ENCODE measurements at places on chromosomes 6 and 20.

- no peak for DNase-seq
These were observed 105.2 kb downstream of the UNC5CL start for GRCh38 chr6:40933864-40934263.

DNA sequence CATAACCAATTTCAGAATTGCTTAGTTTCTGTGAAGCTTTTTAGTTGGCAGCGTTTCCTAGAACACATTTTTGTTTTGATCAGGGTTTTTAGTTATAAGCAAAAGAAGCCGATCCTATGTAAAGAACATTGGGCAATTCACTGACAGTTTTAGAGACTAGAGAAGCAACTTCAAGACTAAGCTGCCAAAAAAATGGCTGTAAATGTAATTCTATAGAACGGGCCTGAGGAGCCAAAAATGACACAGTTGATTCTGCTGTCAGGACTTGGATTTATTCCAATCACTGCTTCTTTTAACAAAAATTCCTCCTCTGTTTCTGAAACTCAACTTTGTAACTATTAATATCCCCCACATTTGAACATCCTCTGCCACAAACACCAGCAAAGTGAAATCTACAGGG, 236.0 kb upstream of the EYS start:
- DNase-seq: no peak

DNA sequence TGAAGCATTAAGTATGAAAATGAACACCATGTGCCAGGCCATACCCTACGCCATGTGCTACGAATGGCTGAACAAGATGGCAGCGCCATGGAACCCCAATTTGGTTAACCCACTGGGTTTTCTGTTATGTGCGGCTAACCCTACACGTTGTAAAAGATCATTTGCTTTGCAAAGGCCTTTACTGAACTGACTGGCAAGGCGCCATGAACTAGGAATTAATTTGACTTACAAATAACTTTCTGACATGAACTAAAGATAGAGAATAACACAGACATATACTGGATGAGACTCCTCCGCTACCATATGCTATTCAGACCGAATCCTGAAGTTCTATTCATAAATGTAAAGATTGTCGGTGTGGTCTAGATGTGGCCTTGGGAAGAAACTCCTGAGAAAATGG, 3.9 kb downstream of the CNKSR3 start:
- no peak for DNase-seq

DNA sequence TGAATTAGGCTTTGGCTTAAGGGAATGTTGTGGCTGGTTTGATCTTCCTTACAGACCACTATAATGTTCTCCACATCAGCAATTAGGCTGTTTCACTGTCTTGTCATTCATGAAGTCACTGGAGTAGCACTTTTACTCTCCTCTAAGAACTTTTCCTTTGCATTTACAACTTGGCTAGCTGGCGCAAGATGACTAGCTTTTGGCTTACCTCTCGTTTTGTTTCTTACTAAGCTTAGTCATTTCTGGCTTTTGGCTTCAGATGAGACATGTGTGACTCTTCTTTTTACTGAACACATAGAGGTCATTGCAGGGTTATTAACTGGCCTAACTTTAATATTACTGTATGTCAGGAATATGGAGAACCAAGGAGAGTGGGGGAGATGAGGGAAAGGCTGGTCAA, 143.2 kb downstream of the PTCHD4 start:
- no peak for DNase-seq

- DNase-seq: no peak
These were observed 88.8 kb downstream of the THEMIS start for GRCh38 chr6:127811900-127812570.

DNA sequence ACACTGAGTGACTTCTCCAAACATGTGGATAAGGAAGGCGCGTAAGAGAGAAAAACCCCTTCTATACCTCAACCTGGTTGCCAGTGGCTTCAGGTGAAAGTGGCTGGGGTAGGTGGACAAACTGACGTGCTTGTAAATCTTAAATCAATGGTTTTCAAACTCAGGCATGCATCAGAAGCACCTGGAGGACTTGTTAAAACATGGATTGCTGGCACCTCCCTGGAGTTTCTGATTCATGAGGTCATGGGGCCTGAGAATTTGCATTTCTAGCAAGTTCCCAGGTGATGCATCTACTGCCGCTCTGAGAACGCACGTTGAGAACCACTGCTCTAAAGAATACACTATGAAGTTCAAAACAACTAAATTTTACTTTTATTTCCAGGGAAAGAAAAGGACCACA, 31.9 kb upstream of the TAB2 start:
- no peak for DNase-seq

DNA sequence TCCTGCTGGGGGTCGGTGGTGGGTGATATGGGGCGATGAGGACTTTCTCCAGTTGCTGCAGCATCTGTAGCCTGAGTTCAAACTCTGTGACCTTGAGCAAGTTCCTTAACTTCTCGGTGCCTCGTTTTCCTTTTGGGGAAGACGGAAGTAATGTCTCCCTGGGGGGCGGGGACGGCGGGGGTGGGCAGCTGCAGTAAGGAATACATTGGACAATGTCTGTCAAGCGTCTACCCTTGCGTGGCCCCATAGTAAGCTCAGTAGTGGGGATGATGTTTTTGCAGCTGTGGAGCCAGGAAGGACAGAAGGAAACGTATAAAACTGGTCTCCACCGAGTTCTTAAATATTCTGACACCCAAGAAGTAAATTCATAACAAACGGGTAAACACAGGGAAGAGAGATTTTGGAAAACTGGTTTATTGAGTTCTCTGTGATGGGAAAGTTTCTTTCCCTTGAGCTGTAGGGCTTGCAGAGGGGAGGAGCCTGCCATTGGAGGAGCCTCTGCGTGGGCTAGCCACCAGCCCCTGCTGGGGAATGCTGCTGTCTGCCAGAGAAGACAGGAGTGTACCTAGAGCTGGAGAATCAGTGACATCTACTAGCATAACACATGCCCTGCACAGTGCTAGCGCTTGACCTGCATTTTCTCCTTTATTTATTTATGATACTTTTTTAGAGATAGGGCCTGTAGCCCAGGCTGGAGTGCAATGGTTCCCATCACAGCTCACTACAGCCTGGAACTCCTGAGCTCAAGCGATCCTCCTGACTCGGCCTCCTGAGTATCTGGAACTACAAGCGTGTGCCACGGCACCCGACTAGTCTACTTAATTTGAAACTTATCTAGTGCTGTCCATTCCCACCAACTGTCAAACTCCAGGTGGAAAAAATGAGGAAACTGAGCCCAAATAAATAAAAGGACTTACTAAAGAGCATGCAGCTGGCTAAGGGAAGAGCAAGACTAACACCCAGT, 1.2 kb upstream of the ACSS1 start:
- no peak for DNase-seq

GRCh38 chr6:35185302-35185681, 28.5 kb upstream of the SCUBE3 start:
- peak; percentile 55 for DNase-seq

DNA sequence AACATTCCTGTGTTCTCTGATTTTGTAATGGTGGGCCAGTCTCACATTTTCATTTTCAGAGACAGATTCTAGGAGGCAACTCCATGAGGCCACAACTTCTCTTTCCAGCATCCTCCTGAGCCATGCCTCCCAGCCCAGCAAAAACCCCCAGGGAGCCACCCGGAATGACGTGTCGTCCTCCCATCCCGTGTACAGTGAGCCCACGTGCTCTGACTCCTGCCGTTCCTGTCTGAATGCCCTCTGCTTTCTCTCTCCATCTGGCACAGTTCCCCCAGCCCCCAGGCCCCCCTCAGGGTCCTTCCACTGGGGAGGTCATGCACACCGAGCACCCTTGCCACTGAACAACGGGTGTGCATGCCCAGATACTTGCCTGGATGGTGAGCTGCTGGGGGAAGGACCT, 38.0 kb downstream of the C20orf203 start:
- no peak for DNase-seq

- DNase-seq: no peak
These were observed 83.5 kb downstream of the FOXO3 start for GRCh38 chr6:108644252-108644651.

DNA sequence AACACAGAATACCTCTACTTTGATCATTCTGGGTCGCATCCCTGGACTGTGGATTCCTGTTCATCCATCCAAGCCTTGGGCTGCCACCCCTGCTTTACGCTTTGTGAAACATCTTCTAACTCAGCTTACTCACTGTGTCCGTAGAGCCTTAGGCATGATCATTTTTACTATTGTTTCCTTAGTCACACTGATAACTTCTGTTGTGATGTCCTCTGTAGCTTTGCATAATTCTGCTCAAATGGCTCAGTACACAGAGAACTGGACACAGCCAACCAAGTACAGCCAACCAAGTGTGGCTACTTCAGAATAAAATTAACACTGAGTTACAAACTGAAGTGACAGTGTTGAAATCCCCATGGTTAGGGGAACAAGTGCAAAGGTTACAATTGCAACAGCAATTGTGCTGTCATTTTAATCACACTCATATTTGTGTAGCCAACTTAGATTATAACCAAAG, 8.6 kb upstream of the FKBP1A start:
- DNase-seq: no peak

DNA sequence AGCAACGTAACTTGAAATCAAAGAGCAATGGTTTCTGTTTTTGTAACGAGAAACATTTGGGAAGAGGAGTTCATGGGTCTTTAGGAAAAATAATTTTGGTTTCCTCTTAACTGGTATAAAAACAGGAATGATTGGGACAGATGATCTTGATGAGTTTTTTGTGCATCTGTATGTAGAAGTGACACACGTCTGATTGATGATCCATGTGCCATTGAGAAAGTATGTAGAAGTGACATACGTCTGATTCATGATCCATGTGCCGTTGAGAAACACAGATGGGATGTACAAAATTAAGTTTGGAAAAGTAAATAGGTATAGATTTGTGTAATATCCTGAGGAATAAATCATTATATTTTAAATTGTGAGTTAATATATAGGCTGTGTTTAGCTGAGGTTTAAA, 2.1 kb downstream of the KIAA1586 start:
- no peak for DNase-seq

GRCh38 chr6:118913161-118913560, 19.2 kb downstream of the ASF1A start:
- no peak for DNase-seq

- no peak for DNase-seq
These were observed 828 bp downstream of the HCK start for GRCh38 chr20:32052778-32053362.

- peak; percentile 59 for DNase-seq
These were observed 32.1 kb upstream of the COL21A1 start for GRCh38 chr6:56279331-56280080.

DNA sequence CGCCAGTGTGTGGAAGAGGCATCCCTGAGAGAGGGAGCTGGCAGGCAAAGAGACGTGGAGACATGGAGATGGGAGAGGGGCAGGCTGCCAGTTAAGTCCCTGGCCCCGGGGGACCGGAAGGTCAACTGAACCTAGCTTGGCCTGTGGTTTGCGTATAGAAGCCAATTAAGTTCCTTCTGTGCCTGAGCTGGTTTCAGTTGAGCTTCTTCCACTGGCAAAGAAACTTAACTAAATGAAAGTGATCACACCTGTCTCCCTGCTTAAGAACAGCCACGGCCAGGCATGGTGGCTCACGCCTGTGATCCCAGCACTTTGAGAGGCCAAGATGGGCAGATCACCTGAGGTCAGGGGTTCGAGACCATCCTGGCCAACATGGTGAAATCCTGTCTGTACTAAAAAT, 26.7 kb upstream of the NNAT start:
- DNase-seq: no peak

GRCh38 chr6:124753562-124754105, 208.6 kb upstream of the RNF217 start:
- no peak for DNase-seq

DNA sequence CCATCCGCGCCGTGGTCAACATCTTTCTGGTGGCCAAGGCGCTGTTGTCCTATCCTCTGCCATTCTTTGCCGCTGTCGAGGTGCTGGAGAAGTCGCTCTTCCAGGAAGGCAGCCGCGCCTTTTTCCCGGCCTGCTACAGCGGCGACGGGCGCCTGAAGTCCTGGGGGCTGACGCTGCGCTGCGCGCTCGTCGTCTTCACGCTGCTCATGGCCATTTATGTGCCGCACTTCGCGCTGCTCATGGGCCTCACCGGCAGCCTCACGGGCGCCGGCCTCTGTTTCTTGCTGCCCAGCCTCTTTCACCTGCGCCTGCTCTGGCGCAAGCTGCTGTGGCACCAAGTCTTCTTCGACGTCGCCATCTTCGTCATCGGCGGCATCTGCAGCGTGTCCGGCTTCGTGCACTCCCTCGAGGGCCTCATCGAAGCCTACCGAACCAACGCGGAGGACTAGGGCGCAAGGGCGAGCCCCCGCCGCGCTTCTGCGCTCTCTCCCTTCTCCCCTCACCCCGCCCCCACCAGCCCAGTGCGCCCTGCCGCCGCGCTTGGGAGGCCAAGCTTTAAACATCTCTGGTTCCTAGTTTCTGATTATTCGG, 4.0 kb downstream of the SLC32A1 start:
- no peak for DNase-seq

GRCh38 chr6:98669371-98669770, 165.0 kb upstream of the POU3F2 start:
- DNase-seq: no peak

DNA sequence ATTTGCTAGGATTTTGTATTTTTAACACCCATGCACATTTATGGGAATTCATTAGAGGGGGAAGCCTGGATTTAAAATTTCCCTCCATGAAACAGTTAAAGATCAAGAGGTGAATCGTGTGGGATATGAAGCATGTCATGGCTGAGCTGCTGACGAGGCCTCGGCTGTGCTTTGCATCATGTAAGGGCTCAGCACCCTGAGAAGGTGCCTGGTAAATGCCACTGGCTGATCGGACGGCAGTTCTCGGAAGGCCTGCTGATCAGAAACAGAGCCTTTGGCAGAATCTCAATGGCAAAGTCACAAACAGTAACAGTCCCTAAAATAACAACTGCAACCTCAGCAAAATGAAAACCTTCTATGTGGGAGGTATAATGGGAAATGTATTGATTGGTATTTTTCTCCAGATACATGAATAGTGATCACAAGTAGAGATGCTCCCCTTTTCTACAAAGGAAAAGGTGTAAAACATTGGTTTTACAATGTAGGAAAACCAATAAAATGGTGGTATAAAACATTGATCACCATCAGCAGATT, 53.0 kb upstream of the FUCA2 start:
- no peak for DNase-seq

- DNase-seq: no peak
These were observed 70.8 kb downstream of the EYA4 start for GRCh38 chr6:133312006-133312405.

- no peak for DNase-seq
These were observed 25.6 kb downstream of the CDH22 start for GRCh38 chr20:46282669-46283068.

GRCh38 chr6:157215717-157216116, 107.6 kb downstream of the TMEM242 start:
- no peak for DNase-seq

DNA sequence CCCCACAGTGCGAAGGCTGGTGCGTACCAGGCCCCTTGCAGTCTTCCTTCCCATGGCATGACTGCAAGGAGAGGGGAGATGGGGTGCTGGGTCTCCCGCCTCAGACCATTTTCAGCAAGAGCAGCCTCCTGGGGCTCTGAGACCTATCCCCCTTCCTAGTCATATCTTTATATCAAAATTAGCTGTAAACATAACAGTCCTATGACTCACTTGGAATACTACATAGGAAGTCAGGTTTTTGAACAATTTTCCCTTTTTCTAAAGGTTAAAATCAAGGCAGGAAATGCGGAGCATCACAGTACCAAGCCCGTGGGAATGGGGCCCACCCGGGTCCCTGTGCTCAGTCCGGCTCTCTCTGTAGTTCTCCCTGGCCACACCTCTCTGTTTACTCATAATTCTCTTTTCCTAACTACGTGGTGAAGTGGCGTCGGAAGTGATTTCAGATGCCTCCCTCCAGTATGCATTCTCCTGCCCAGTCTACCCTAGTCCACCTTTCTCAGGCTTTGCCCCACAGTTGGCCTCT, 109.8 kb upstream of the TMEM170B start:
- peak; percentile 71 for DNase-seq

GRCh38 chr6:57305761-57306160, 11.7 kb upstream of the PRIM2 start:
- peak; percentile 55 for DNase-seq
